ENCODE measurements at places on chromosomes 2 and 18.

DNA sequence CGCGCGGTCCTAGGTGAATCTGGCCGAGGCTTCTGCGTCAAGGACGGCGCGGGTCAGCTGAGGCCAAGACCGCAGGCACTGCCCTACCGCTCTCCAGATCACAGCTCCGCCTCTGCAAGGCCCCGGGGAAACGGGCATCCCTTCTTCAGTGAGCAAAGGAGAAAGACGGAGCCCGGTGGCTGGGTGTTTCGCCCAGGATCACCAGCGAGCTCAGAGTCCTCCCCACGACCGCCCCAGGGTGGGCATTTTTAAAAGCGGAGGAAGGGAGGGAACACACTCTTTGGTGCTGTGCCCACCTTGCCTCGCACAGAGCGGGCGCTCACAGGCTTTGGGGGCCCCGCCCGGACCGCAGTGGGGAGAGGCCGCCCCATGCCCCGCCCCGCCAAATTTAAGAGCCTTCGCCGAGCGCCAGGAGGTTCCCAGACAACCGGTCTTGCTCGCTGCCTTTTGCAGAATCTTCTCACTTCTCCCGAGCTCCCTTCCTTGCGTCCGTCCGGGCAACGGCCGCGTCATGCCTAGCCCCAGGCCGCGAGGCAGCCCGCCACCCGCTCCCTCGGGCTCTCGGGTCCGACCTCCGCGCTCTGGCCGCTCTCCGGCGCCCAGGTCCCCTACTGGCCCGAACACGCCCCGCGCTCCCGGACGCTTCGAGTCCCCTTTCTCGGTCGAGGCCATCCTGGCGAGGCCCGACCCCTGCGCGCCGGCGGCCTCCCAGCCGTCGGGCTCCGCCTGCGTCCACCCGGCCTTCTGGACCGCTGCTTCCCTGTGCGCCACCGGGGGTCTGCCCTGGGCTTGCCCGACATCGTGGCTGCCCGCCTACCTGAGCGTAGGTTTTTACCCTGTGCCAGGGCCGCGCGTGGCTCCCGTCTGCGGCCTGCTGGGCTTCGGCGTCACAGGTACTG, at the start of gene NOTO:
TSS of gene NOTO (plus strand) at position 419 of the 899 bp plus-strand sequence. CDS start at position 512, 93 bp downstream.
- DNase-seq, result no peak

GRCh38 chr2:167289651-167290410, 401.6 kb downstream of the XIRP2 start:
- DNase-seq, result peak; percentile 45

DNA sequence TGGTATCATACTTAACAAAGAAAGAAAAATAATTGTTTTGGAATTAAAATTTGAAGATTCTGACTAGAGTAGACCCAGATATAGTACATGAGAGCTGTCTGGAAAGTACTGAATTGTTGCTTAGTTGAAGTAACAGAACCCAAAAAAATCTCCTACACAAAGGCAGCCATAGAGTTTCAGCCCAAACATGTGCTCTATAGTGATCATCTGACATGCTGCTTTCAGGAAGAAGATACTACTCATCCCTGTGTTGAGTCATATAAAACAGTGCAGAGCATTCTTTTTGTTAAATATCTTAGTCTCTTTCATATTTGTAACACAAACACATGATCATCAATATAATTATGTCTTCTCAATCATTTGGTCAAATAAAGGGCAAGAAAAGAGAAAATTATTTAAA, 84.8 kb upstream of the PTPRM start:
- DNase-seq, result no peak

DNA sequence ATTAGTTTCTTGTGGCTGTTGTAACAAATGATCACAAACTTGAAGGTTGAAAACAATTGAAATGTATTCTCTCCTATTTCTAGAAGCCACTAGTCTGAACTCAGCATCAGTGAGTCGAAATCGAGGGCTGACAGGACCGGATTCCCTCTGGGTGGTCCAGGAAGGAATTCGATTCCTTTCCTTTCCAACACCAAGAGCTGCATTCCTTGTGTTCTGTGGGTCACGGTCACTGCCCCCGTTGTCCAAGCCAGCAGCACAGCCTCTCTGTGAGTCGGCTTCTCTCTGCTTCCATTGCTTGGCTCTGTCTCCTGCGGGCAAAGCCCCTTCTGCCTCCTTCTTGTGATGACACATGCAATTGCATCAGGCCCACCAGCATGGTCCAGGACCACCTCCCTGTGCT, 67.3 kb downstream of the SMIM21 start:
- DNase-seq, result peak; percentile 45

GRCh38 chr2:98518101-98518500, 73.4 kb downstream of the INPP4A start:
- DNase-seq, result no peak

DNA sequence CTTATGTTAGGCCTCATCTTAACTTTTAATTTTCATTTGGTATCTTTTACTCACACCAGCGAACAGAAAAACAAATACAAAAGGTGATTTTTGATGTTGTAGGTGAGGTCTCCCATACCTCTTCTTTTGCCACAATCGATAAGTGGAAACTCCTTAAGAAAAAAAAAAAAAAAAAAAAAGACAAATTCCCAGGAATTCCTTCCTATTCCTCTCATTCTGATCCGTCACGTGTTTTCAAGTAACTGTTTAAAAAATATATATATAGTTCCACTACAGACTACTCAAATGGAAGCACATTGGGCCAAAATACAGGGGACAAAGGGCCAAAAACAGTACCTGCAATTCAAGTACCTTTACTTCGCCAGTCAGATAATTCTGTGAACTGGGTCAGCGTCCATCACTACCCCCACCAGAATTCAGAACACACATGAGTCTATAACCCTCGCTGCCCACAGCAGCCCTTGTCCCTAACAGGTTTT, 16.5 kb downstream of the NMUR1 start:
- DNase-seq, result no peak

DNA sequence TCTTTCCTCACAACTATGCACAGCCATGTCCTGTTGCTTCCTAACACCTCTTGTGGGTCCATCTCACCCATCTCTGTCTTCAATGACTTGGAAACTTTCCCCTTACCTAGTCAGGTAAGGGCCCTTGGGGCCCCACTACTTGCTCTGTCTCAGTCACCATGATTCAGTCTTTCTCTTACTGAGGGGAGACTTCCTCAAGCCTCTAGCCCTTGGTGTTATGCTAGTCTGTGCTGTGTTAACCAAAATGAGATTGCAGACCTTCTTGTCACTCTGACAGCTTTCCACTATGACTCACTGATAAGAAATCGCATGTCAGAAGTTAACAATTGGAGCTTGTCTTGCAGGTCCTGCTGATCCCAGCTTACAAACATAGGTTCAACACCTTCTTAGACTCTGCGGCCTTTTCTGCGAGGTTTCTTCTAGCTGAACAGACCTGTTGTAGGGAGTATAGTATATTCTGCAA, 65.3 kb downstream of the WDR75 start:
- no peak for DNase-seq

GRCh38 chr18:73733376-73733775, 414.3 kb downstream of the FBXO15 start:
- DNase-seq, result no peak
